ENCODE measurements at places on chromosomes 3 and 15. TPM values are rescaled to one million over a fixed set of nuclear protein-coding genes. Genes with fewer than 3 reads are reported as not detected.

GRCh38 chr15:77038312-77039216, 32.3 kb downstream of the TSPAN3 start:
- peak; percentile 70 for DNase-seq

DNA sequence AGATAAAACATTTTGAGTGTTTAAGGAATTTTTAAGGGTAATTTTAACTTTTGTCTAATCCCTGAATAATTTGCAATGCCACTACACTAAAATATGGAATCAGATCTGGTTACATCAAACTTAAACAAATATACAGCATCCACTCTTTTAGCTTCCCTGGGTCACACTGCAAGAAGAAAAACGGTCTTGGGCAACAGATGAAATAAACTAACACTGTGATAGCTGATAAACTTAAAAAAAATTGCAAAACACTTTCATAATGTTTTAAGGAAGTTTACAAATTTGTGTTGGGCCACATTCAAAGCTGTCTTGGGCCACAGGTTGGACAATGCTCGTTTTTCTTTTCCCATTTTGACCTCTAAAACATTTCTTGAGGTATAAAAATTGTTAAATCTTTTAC, 34.3 kb downstream of the CCDC66 start:
- DNase-seq = no peak

GRCh38 chr3:158086776-158087175, 19.4 kb downstream of the SHOX2 start:
- no peak for DNase-seq

DNA sequence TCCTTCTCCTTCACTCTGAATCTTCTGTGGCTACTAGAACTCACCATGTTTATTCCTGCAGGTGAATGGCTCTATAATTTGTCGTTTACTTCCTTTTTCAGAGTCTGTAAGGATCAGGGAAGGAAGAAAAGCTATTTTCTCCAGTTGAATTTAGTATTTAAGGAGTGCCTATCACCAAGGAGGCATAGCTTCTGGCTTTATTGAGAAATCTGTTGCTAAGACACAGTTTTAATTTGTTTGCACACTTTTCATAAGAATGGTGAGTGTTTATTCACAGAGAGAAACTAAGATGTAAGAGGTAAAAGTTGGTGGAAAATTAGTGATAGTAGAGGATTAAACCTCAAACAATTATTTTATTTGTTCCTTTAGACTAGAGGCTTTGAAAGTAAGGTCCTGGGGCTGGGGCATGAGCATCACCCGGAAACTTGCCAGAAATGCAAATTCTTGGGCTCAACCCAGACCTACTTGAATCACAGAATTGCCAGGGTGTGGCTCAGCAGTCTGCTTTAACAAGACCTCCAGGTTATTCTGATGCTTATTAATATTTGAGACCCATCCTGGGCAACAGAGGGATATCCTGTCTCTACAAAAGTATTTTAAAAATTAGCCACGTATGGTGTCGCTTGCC, 461.3 kb downstream of the AGBL1 start:
- no peak for DNase-seq

- no peak for DNase-seq
These were observed 34.6 kb downstream of the PXYLP1 start for GRCh38 chr3:141266186-141266585.

DNA sequence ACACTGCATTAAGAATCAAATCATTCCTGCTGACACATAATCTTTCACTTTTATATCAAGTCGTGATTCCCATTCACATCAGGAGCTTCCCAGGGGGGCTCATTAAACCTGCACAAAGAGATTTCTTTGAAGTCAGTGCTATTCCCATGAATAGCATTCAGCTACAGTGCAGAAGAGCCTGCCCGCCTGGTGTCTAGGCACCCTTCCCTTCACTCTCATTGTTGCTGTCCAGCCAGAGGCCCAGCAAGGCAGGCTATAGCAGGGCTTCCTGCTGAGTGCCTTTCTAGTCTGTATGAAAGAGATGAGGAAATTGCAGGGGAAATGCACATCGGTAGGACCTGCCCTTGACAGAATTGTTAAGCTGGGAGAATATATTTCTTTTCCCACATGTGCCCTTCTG, 4.5 kb upstream of the GJD2 start:
- DNase-seq = no peak

- DNase-seq = no peak
These were observed 3.1 kb upstream of the AP2M1 start for GRCh38 chr3:184171562-184171961.

TMC3 gene
- total RNA-seq = 2.7 TPM

DNA sequence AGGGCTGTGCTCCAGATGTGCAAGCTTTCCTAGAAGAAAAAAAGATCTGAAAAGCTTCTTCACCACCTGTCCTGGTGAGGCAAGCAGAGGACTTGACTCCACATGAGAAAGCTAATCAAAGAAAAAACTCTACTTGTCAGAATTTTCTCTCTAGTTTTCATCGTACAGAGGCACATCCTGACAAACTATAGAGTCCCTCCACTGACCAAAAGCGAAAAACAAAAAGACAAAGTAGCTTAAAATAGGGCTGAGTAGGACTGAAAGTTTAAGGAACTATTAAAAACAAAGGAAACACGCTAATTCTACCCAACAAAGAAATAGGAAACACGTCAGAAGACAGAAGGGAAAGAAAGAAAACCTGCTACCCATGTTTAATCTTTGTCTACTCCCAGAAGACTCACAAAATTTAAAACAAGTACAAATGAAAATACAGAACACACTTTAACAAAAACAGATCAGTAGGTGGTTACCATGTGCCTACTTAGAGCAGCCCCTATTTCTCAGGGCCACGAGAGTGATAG, 26.5 kb downstream of the NANOGP8 start:
- DNase-seq = no peak

GPR27 gene
- 1.2 TPM for total RNA-seq

SHC4 gene
- total RNA-seq = 0.25 TPM

DNA sequence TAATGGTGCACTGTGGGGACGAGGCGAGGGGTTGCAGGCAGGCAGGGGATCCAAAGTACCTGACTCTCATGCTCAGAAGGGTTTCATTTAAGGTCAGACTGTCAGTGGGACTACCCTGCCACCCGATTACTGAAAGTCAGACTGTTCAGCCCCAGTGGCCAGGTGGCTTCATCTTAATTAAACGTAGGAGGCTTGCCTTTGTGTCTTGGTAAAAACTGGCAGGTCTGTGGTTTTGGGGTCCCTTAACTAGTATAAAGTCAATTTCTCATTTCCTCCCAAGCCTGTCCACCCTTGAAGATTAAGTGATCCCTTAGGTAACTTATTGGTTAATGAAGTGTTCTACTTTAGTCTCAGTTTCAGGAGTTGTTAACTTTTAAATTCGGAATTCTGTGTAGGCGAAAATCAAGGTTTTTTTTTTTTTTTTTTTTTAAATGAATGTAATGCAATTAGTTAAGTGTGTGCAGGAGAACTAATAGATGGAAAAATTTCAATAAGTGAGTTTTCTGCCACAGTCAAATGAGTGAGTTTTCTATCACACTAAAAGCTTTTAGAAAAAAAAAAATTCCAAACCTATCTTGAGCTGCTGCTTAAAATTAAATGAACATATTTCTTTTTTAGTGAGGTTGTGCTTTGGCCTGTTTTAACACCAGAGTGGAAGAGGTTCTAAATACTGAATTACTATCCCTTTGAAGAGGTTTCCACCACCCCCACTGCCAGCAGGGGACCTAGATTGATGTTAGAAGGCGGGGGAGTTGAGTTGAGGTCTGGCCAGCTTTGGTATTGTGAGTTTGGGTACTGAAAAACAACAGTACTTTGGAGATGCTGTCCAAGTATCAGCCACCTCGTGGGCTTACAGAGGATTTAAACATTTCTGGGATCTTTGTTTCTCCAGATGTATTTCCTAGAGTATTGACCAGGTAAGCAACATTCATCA, 15.2 kb downstream of the ITPR1 start:
- no peak for DNase-seq

DNA sequence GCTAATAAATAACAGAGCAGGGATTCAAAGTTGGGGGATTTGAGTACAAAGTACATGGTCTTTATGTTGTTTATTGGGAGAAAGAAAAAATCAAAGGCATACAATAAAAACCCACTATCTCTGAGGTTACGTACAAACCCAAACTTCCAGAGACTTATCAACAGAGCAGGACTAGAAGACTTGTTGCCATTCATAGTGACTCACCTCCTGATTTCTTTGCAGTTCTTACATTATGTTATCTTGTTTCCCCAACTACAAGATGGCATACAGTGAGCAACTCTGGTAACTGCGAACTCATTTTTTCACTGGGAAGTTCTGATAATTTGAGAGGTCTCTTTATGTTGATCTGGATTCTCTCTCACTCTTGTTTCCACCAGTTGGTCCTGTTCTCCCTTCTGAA, 80.6 kb upstream of the ETV5 start:
- no peak for DNase-seq
